ENCODE measurements at places on chromosomes 12 and 14.

GRCh38 chr12:74349925-74350324, 187.7 kb upstream of the ATXN7L3B start:
- DNase-seq, result no peak

- DNase-seq, result no peak
Measured at GRCh38 chr14:99148861-99149610, 123.0 kb downstream of the BCL11B start.

DNA sequence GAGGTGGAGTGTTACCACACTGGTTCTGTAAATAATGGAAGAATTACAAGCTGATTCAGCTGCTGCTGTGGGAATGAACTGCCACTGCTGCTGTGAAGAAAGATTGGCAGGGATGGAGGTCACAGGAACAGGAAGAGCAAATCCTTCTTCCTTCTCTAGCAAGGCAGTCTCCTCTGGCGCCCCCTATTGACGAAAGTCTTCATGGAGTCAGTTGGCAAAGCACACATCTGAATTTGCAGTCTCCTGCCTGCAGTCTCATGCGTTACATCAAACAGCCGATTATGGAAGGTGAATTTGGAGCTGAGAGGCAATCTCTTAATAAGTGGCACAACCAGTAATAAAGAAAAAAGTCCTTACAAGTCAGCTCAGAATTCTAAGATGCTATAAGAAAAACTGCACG, 106.0 kb upstream of the TMTC1 start:
- DNase-seq, result no peak

DNA sequence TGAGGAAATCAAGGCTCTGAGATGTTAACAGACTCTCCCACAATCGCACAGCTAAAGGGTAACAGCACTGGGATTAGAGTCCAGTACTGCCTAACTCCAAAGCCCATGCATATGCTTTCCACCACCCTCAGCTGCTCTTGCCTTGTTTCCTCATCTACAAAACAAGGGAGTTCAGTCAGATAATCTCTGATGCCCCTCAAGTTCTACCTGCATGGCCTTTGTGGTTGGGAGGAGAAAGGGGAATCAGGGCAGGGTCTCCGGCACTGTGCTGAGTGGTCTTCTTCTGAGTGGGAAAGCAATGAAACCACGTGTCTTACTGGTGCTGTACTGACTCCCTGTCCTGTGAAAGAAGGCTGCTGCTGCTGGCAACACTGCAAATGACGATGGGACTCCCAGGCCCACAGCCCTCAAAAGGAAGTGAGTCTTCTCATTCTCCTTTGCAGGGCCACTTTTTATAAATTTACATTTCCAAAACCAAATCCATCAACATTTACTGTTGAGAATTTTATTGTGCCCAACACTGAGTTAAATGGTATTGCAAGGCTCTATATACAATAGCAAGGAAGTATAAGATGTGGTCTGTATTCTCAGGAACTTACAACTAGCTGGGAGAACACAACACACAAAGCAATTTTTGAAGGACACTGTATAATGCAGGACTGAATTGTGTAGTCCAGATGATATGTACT, 19.7 kb upstream of the DUSP16 start:
- no peak for DNase-seq

- no peak for DNase-seq
Measured at GRCh38 chr14:91957876-91958313, 10.4 kb upstream of the FBLN5 start.
